Activated T-helper 2 cell treated with anti-CD3 and anti-CD28 coated beads, Interferon-gamma antibody, Interleukin-2, Interleukin-4, amounts not matched to agents 10 μg/mL and 5 μg/mL and 100 μg/mL, durations not matched to agents 14 hours and 24 hours and 36 hours (primary cell): ENCODE measurements at places on chromosomes 6 and 20.
A peak's percentile ranks its signal among the peaks of the same experiment; 100 is the strongest.

DNA sequence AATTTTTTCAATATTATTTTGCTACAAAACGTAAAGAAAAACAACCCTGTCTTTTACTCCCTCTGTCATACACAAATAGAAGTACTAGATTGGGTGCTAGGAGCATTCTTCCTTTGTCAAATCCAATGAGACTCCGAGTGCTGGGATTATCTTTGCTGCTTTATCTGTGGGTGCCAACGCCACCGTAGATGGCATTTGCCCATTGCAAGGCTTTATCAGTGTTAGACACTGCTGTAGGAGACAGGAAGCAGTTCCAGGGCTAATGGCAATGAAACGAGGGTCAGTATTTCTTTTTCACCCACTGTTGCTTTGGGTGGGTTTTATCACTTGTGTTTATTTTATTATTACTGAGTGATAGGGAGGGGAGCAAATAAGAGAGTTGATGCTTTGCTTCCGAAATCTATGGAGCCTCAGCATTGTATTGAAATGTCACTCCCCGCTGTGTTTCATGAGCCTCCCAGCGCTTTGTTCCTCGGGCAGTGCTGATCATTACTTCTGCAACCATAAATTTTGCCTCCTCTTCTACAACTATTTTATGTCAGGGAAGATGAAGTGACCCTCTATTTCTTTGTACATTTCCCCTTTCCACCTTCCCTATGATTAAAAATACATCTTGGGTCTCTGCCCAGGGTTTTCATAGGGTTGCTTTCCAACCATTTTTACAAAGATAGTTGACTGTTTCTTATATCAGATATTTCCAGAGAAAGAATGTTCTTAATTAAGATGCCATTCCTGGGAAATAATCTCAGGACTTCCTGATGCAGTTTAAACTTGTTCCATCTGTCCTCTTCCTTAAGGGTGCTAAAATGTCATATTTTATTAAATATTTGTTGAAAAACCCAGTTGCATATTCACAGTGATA lies 86.7 kb upstream of the LAMP5 start:
- no peaks in the 10 kb centered on the region for H3K36me3 ChIP-seq
- H3K27me3 ChIP-seq: no peaks in the 10 kb centered on the region
- DNase-seq: no peak
- H3K27ac ChIP-seq: no peak overlapping the region
- no peak overlapping the region for H3K4me3 ChIP-seq

- H3K4me1 ChIP-seq: peaks cover 24% of the 10 kb centered on the region
- peaks cover 44% of the 10 kb centered on the region for H3K36me3 ChIP-seq
- H3K27me3 ChIP-seq: no peaks in the 10 kb centered on the region
- no peak overlapping the region for H3K4me3 ChIP-seq
- no peak overlapping the region for H3K27ac ChIP-seq
- DNase-seq: peak; percentile 39
These were observed 35.7 kb upstream of the ID1 start for GRCh38 chr20:31569163-31570020.

DNA sequence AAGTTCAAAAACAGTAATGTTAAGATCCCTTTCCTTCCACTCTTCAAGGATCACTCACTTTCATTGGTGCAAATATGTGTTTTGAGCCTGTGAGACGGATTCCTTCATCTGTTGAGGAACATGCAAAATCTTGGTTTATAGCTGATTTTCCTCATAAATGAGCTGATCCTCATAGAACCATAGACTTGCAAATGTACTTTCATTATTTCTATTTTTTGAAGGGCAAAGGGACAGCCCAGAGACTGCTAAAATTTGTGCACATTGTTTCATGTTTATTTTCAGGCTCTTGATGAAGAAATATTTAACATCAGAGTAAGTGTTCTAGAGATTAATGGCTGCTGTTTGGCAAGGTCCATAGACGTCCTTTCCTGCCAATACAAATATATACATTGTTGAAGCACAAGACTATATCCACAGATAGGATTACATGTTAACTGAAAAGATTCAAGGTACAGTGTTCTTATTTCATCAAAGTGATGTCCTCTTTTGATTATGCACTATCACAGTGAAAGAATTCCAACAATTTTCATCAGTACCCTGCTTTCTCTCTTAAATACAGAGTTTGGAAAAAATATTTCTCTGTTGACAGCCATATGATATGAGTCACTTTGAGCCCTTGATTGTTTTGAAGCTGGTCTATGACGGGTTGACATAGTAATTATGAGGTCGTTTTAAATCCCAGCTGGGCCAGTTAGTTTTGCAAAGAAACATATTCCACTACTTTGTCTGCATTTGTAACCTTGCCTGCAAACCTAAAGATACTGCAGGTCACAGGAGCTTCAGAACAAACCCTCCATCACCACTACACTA lies 95.7 kb downstream of the FILIP1 start:
- H3K27ac ChIP-seq: no peak overlapping the region
- H3K27me3 ChIP-seq: peaks cover 5% of the 10 kb centered on the region
- no peak for DNase-seq
- no peak overlapping the region for H3K4me3 ChIP-seq

GRCh38 chr6:157625764-157626163 lies 197.3 kb upstream of the SNX9 start:
- H3K27ac ChIP-seq: no peak overlapping the region
- no peak for DNase-seq
- peaks cover 5% of the 10 kb centered on the region for H3K4me1 ChIP-seq
- H3K4me3 ChIP-seq: no peak overlapping the region
- H3K27me3 ChIP-seq: peaks cover 5% of the 10 kb centered on the region
- no peaks in the 10 kb centered on the region for H3K36me3 ChIP-seq

DNA sequence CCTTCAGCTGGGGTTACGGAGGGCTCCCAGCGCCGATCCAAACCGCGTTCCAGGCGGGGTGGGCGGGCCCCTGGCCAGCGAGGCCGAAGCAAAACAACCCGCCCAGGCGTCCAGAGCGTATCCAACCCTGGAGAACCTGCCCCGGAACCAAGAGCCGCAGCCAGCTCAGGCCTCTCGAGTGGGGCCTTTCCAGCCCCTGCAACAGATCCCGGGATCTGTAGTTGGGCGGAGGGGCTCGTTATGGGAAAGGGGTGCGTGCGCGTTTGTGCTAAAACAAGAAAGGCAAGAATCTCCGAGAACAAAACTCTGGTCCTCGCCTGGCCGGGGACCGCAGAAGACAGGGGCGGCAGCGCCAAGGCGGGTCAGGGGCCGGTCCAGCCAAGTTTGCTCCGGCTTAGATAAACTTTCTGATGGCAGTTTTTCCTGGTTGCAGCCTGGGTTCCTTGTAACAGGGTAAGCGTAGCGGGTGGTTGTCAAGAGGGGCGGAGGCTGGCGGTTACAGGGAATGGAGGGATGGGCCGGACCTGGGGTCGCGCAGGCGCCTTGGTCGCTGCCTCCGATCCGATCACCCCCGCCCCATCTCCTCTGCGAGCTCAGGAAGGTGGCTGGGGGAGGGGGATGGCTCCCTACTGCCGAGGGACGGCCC lies 448 bp upstream of the RIN2 start:
- H3K4me1 ChIP-seq: no peaks in the 10 kb centered on the region
- H3K36me3 ChIP-seq: no peaks in the 10 kb centered on the region
- H3K27ac ChIP-seq: no peak overlapping the region
- H3K27me3 ChIP-seq: peaks cover 39% of the 10 kb centered on the region

DNA sequence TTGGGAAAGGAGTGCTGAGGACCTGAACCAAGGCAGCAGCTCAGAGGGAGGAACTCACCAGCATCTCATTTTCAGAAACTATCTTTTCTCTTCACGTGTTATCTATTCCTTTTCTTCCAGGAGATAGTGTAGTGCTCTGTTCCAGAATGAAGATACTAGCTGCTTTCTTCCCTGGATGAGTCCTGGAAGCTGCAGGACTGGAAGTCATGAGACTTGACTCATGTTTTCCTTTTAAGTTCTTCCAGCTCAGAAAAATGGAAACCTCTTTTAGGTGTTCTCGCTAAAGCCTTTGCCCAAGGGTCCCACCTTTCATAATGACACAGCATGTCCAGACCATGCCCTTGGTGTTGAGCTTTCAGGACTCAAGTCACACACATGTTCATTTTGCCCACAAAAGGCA lies 106.7 kb downstream of the UNC5CL start:
- H3K4me3 ChIP-seq: no peak overlapping the region
- no peak for DNase-seq
- H3K27me3 ChIP-seq: peaks cover 12% of the 10 kb centered on the region
- no peaks in the 10 kb centered on the region for H3K4me1 ChIP-seq

GRCh38 chr6:156598855-156599180 lies 178.4 kb upstream of the ARID1B start:
- no peak overlapping the region for H3K27ac ChIP-seq
- no peaks in the 10 kb centered on the region for H3K36me3 ChIP-seq
- H3K4me1 ChIP-seq: no peaks in the 10 kb centered on the region
- H3K27me3 ChIP-seq: peaks cover 3% of the 10 kb centered on the region
- H3K4me3 ChIP-seq: no peak overlapping the region
- no peak for DNase-seq

DNA sequence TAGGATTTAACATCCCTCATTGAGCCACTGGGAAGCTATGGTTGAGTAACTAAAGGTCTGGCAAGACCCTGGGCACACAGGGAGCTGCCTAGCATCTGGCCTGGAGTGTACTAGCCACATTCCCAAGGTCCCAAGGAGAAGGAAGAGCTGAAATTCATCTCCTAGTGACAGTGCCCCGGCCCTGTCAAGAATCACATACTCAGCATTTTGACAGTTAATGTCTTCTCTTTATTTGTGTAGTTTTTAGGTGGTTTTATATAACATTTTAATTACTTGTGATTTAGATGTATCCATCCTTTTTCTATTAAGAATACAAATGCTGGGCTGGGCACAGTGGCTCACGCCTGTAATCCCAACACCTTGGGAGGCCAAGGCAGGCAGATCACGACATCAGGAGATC lies 40.4 kb downstream of the ALDH5A1 start:
- H3K27ac ChIP-seq: no peak overlapping the region
- no peaks in the 10 kb centered on the region for H3K27me3 ChIP-seq
- H3K36me3 ChIP-seq: no peaks in the 10 kb centered on the region
- H3K4me1 ChIP-seq: no peaks in the 10 kb centered on the region

- no peaks in the 10 kb centered on the region for H3K4me1 ChIP-seq
- no peaks in the 10 kb centered on the region for H3K36me3 ChIP-seq
- H3K4me3 ChIP-seq: no peak overlapping the region
- no peak for DNase-seq
These were observed 437.8 kb upstream of the ID4 start for GRCh38 chr6:19399406-19399805.
